ENCODE measurements at places on chromosomes 7 and 10.

DNA sequence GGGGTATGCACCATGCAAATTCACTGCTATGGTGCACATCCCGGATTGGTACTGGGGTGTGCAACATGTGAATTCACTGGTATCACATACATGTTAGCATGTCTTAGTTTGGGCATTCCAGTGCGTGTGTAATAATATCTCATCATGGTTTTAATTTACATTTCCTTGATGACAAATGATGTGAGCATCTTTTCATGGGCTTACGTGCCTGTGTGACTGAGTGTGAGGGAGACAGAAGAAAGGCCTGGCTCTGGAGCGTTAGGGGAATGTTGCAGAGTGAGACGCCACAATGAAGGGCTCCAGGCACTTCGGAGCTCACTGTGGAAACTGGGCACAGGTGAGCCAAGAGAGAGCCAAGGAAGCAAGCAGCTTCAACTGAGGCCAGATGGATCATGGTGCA lies 162.6 kb downstream of the UBE2H start:
- no peak for ATAC-seq

- no peak for ATAC-seq
These were observed 221.9 kb upstream of the INHBA start for GRCh38 chr7:41924796-41925195.

GRCh38 chr7:117230276-117231046 lies 92.4 kb downstream of the WNT2 start:
- ATAC-seq: no peak

GRCh38 chr10:112678987-112679386 lies 232.0 kb downstream of the VTI1A start:
- no peak for ATAC-seq

- ATAC-seq: no peak
These were observed 46.0 kb upstream of the TRIM8 start for GRCh38 chr10:102598243-102598642.

DNA sequence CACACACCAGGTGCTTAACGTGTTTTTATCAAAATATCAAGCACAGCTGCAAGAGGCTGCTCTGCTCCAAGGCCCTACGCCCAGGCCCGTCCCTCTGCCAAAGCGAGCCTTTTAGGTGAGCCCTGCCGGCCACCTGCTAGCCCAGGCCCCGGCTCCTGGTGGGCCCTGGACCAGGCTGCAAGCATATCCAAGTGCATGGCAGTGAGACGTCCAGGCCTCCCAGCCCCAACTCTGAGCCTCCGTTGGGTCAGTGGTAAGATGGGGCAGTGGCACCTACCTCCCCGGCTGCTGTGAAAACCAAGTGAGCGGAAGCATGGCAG lies 136.2 kb downstream of the LHPP start:
- no peak for ATAC-seq

DNA sequence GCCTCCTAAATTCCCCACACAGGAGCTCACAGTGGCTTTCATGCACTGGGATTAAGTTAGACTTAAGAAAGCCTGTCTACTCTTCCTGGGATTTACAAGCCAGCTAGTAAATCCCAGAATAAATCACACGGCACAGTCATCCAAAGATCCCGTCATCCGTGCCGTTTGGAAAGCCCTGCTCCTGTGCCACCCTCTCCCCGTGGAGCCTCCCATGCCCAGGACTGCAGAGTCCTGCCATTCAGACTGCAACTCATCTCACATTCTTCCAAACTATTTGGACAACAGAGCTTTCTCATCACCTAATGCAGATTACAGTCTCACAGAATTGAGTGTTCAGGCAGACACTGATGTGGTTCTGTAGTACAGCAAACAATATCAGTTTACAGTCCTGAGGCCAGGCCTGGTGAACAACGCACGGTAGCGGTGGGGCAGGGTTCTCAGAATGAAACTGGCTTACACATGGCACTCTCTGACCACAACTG lies 166.5 kb downstream of the EGFR start:
- ATAC-seq: no peak

- no peak for ATAC-seq
These were observed 35.5 kb upstream of the KMT2E start for GRCh38 chr7:104978460-104978859.

GRCh38 chr7:48628793-48629349 lies 295.5 kb upstream of the CDC14C start:
- no peak for ATAC-seq

GRCh38 chr10:11986593-11987216 lies 55.9 kb downstream of the UPF2 start:
- ATAC-seq: no peak

GRCh38 chr10:88113232-88113631 lies 249.8 kb downstream of the PTEN start:
- ATAC-seq: no peak

DNA sequence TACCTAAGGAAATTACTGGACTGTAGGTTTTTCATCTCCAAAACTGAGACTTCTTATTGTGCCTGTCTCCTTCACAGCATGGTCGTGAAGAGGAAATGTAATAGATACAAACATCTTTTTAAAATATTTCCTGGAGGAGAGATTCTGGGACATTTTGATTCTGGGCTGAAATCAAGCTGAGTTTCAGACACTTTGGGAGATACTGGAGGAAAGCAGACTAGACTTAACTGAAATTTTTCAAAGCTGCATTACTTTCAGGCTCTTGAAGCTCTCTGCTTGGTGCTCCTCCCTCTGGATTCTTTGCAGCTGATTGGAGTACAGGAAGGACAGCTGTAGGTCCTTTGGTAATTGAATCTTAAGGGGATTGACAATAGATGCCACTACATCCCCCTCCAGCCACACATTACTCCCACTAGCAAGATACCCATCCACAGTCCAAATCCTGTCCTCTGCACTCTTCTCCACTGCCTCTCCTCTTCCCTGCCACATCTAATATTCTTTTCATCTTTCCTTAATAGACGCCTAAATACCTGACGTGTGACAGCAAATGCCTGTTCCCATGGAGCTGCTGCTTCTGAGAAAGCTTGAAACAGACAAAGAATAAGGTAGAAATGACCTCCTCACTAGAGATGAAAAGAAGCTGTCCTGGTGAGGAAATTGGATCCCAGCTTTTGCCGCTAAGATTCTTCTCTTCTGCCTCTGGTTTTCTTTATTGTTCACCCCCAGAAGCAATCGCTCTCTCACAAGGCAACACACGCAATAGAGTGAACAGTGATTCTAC lies 111.5 kb upstream of the PHYHIPL start:
- ATAC-seq: no peak

- ATAC-seq: no peak
These were observed 111.7 kb downstream of the LARP4B start for GRCh38 chr10:819816-820215.

DNA sequence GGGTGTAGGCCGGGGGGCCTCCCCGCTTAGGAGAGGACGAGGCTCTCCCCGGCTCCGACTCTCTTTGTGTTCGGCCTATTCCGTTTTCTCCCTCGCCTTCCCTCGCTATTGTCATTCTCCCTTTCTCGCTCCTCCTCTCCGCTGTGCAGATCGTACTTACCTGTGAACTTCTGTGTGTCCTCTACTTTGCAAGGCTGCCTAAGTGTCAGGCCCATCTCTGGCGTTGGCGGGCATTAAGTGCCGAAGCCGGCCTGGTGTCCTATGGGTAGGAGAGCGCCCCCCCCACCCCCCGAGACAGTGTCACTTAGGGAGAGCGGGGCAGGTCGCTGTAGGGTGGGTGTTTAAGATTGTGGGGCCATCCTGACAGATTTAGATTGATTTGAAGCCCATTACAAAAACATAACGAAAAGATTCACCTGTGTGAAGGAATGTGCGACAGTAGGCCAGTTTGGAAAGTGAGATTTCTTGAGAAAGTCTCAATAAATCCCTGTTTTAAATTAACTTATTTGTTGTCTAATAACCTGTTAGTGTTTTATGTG lies 579 bp downstream of the RBM33 start:
- ATAC-seq: peak; percentile 46

DNA sequence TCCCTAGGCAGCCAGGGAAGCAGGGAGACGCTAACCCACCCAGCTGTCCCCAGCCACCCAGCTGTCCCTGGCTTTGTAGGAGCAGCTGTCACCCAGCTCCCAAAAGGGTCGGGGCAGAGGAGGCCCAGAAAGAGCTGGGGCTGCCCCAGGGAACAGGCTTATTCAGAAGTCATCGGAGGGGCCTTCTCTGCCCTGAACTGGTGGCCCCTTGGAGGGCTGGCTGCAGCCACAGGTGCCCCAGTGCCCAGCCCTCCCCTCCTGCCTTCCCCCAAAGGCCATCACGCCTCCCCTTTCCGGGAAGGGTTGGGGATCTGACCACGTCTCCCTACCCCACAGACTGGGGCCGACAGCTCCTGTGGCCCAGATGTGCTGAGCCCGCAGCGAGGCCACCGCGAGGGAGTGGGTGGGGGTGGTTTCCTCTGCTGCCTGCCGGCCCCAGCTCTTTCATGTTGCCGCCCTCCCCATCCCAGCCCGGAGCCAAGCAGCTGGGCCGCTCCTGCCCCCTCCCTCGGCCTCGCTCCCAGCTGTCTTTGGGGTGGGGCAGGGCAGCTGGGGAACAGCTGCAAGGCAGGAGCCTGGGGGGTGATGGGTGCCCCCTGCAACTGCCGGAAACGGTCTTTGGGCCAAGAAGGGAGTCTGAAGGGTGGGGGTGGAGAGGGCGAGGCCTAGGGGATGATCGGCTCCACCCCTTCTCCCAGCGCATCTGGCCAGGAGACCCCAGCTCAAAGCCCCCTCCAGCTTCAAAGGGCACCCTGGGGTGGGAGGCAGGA lies 16.8 kb downstream of the TRIM8 start:
- peak; percentile 84 for ATAC-seq

GRCh38 chr7:78438433-78438832 lies 639.9 kb downstream of the PHTF2 start:
- ATAC-seq: no peak

DNA sequence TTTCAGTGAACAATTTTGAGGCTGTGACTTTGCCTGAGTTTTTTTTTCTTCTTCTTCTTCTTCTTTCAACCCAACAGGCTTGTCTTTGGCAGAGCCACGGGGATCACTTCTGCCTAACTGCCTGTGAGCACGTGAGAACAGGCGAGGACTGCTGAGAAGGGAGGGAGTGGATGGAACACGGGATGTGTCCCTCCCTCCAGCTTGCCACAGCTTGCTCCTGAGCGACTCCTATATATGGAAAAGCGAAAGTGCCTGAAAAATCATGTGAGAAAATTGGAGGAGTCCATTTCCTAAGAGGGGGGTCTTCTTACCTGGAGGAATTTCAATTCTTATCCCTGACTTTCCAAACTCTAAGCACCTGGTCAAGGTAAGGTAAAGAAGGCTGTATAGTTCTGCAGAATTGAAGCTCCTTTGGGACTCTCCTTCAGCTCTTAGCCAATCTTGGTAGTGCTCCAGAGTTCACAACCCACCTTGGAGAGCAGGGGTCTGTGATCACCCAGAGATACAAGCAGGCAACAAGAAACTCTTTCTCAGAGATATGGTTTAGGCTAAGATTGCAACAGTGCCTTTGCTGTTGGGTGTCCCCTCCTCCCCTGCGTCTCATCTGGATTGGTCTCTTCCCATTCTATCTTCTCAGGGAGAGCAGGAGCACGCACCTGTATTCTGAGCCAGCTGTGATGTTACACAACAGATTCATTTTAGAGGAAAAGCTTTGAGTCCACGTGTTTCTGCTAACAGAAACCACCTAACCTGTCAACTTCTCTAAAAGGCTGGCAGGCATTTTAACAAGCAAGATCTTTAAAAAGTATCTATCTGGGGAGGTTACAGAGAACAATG lies at the start of gene MAT1A:
TSS of gene MAT1A (minus strand) at position 208 of the 837 bp plus-strand sequence. CDS start 235 bp downstream, outside the sequence.
- no peak for ATAC-seq

DNA sequence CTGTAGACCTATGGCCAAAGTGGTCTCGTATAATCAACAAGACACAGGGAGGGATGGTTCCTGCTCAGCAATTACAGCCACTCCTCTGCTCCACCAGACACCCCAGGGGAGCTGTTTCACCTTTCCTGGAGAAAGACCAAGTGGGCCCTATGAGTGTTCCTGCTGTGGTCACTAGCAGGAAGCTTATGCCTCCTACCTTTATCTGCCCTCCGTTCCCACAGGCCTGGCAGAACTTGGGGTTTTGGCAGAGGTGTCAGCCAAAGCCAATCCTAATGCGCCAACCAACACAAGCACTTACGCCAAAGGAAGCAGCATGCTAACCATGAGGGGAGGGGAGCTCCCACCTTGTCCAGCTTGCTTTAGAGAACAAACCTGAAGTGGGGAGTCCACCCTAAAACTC lies 31.2 kb downstream of the XPNPEP1 start:
- no peak for ATAC-seq

DNA sequence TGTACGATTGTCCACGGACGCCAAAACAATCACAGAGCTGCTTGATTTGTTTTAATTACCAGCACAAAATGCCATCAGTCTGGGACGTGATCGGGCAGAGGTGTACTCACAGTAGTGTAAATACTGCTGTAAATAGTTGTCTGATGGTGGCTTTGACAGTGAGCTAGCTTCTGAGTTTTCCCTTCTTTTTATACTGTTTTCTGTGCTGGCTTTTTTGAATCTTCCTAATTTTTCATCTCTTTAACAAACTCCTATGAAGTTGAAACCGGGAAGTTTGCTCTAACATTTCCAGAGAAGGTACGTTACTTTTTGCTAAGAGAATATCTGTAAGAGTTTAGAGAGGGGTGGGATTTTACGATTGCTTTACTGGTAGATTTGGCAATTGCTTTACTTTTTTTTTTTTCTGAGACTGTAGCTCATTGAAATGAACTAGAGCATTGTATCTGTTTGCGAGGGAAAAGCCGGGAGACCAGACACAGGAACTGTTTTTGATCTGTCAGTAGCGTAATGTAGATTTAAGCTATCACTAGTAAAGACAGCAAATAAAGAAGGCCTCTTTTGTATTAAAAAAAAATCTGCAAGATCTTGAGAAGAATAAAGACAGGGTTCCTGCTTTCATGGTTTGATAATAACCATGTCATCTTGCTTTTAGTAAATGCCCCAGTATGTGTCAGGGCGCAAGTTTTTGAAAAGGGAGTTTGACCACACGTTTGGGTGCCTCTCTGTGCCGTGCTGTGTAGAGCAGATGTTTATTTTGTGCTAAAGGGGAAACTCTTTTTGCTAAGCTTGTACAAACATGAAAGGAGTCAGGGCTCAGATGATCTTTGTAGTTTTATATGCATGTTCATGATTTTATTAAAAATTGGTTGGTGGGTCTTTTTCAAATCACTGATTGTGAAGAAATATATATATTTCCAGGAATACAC lies 712 bp downstream of the FOXP2 start:
- ATAC-seq: no peak

DNA sequence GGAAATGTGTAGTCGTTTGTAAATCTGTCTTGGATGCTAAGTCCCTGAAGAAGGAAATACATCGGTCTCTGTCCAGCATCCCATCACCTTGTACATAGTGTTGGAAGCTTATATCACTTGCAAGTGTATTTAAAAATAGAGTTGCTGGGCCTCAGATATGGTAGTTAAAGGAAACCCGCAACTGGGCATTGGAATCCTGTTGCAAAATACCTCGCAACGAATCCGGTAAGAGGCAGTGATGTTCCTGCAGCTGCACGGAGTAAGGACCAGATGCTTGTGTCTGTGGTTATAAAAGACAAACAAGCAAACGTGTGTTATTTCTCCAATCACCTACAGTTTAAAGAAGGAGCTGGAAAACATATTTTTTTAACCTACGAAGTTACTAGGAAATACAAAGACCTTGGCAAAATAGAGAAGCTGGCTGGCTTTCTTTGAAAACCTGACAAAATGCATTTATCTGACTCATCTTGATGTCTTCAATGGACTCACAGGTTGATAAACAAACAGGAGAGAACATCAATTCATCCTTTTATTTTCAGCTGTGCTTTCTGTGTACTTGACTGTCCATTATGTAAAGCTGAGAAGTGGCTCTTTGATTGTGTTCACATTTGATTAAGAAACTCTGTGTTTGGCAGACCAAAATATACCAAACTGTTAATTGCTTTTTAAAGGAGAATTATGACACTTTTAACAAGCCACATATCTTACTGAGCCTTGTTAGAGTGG lies 326.4 kb downstream of the SFMBT2 start:
- no peak for ATAC-seq

Measured in activated CD4-positive, CD25-positive, alpha-beta regulatory T cell treated with anti-CD3 and anti-CD28 coated beads, Interleukin-2, amount 50 U/mL, for 24 hours (primary cell).